ENCODE measurements at places on chromosomes 11 and 22.

GRCh38 chr11:116379185-116379828 lies 393.5 kb downstream of the BUD13 start:
- no peak for DNase-seq

GRCh38 chr11:12864316-12865156 lies 144.6 kb upstream of the RASSF10 start:
- DNase-seq: peak; percentile 76

- no peak for DNase-seq
These were observed 21.8 kb downstream of the PRR5 start for GRCh38 chr22:44723801-44724200.

- no peak for DNase-seq
These were observed 10.7 kb downstream of the TTLL1 start for GRCh38 chr22:43078522-43078921.

DNA sequence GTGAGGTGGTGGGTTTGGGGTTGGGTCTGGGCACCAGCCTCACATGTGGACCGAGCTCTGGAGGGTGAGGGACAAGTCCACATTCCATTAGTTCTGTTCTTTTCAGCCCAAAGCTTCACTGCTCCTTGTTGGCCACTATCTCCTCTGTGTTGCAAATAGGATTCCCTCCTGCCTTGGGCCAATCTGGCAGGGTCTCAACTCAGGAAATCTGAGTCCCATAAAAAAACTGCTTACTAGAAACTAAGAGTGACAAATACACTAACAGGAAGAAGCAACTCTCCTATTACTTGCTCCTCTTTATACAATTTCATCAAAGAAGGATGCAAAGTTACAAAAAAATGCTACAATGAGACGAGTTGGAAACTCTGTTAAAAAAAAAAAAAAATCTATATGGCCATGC lies 66.2 kb upstream of the CSNK1E start:
- no peak for DNase-seq

GRCh38 chr11:6588018-6588417 lies 15.4 kb downstream of the RRP8 start:
- DNase-seq: no peak

DNA sequence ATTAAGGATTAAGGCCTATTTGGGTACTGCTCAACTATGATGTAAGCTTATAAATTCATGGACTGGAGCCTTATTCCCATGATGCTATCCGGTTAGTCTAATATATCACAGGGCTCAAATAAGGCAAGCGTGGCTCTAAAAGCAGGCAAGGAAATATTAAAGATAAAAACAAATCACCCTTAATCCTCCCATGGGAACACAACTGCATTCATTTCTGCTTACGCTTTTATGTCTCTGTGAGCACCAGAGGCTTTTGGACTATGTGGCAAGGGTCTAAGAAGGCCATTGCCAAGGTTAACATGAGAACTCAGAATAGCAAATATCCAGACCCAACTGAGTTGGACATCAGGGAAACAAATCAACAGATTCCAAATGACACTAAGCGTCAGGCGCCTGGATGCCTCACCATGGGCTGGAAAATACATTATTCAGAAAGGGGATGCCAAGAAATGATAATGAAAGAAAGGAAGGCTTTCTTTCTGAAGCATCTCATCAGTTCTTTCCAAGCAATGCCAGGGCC lies 138.1 kb downstream of the SLC1A2 start:
- DNase-seq: no peak

DNA sequence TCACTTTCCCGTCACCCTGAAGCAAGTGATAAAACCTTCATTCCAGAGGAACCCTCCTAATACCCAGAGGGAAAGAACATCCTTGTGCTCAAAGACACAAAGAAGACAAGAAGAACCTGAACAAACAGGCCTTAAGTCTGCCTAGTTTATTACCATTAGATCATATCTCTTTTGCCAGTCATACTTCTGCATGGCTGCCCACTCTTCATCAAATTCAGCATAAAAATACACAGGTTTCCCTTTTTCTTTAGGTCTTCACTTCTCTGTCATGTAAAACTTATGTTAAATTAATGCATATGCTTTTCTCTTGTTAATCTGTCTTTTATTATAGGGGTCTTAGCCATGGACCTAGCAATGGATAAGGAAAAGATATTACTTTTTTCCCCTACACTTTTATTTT lies 459.7 kb downstream of the DLG2 start:
- no peak for DNase-seq

DNA sequence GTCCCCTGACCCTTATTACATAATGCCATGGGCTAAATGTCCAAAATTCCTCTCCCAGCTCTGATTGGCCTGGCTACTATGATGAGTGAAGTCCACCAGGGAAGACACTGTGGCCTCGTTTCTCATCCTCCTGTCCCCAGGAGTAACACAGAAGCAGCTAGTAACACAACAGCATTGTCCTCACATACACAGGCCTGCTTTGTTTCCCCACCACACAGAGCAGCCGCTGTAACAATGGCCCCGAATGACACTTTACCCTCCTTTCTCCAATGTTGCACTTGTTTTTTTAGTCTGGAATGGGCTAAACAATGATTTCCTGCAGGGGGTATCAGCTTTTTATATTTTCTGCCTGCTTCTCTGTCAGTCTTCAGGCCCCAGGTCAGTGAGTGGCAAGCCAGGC lies at the start of gene PRR5L:
TSS of gene PRR5L (plus strand) at position 363 of the 400 bp plus-strand sequence. CDS start 104,834 bp downstream, outside the sequence.
- no peak for DNase-seq

- DNase-seq: no peak
These were observed 34.5 kb upstream of the ANO3 start for GRCh38 chr11:26297189-26297975.

- DNase-seq: no peak
These were observed 10.4 kb upstream of the ZNF74 start for GRCh38 chr22:20383538-20383937.

DNA sequence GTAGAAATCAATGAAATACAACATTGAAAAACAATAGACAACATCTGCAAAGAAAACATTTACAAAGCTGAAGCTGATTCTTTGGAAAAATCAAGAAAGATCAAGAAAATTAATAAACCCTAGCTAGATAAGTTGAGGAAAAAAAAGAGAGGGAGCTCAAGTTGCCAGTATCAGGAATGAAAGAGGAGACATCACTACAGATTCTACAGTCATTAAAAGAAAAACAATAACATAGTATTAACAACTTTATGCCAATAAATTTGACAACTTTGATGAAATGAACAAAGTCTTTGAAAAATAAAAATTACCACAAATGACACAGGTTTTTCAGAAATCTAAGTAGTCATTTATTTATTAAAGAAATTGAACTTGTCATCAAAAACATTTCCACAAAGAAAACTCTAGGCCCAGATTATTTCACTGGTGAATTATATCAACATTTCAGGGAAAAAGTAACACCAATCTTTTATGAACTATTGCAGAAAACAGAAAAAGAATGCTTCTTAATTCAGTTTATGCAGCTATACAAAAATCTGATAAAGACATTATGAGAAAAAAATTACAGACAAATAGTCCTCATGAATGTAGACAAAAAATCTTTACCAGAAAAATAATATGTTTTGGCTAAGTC lies 39.2 kb downstream of the POU2AF1 start:
- DNase-seq: no peak

GRCh38 chr11:33926671-33927552 lies 35.0 kb upstream of the LMO2 start:
- no peak for DNase-seq

GRCh38 chr11:16377746-16378145 lies 21.4 kb upstream of the SOX6 start:
- DNase-seq: no peak

GRCh38 chr22:21990445-21991303 lies 8.1 kb upstream of the TOP3B start:
- no peak for DNase-seq

GRCh38 chr11:9550191-9550628 lies 23.3 kb upstream of the WEE1 start:
- DNase-seq: no peak

DNA sequence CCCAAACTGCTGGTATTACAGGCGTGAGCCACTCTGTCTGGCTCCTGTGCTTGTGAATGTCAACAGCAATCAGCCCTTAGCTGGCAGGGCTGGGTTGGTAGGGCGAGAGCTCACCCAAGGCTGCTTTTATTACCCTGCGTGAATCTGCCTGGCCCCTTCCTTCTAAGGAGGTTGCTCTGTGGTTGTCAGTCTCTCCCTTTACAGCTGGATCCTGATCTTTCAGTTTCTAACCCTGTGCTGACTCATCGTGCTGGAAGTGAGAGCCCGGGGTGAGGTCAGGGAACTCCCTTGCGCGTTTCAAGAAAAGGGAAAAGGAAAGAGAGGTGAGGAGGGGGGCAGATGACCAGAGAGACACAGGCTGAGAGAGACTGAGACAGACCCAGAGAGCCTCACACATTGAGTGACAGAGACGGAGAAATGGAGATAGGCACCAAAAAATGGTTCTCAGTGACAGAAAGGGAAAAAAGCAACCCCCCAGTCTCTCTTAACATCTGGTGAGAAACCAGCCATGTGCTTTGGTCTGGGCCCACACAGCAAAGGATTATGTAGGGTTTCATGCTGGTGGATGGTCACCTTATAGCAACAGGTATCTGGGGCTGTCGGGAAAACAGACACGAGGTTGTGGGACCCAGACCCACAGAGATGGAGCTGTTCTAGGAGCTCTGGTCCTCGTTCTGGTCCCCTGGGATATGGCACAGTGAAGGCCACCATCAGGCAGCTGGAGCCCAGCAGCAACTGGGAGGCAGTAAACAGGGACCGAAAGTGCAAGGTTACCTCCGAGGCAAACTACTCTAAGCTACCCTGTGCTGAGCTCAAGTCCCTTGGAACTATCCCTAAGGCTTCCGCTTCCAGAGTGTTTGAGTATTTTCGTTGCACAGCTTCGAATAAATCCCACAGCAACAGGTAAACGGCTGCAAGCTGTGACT lies 2.5 kb downstream of the TCN2 start:
- peak; percentile 77 for DNase-seq

- no peak for DNase-seq
These were observed 15.5 kb upstream of the SHANK2 start for GRCh38 chr11:71267807-71268421.

DNA sequence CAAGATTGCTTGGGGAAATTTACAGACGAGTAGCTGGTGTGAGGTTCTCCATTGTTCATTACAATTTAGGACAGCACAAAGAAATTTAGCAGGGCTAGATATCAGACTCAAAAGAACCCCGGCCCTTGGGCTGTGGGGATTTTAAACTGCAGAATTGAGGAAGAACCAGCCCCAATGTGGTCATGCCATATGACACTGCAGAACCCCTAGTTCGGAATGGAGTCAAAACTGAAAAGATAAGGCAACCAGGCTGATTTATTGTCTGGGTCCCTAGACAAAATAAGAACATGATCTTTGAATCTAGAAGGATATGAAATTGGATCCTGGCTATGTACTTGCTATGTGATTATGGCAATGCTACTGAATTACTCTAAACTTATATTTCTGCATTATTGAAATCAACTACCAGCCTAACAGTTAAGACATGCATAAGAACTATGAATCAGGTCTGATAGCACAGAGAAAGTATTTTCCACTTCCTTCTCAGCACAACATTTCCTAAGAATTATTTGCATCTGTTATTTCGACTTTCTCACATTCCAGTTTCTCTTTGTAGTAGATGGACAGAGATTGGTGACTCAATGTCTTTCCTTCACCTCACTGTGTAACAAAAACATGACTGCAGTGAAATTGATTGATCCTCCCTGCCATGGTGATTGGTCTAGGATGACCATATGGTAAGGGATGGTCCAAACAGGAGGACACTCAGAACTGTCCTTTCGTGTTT lies 13.2 kb downstream of the MMP3 start:
- DNase-seq: no peak

DNA sequence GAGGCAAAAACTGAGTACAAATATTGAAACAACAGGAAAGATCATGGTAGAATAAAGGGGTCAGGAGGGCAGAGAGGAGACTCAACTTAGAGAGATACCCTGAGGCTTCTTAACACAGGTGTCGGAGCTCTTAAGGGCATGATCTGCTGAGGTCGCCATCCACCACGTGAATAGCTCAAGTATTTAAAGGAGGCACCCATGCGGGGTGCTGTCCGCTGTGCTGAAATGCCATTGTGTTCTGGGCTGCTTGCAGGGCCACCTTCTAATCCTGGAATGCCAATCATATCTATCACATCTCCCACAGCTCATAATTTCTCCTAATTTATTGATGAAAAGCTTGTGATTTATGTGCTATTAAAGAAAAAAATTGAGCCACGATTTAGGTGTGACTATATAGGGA lies 90.2 kb downstream of the SEZ6L start:
- DNase-seq: peak; percentile 15

DNA sequence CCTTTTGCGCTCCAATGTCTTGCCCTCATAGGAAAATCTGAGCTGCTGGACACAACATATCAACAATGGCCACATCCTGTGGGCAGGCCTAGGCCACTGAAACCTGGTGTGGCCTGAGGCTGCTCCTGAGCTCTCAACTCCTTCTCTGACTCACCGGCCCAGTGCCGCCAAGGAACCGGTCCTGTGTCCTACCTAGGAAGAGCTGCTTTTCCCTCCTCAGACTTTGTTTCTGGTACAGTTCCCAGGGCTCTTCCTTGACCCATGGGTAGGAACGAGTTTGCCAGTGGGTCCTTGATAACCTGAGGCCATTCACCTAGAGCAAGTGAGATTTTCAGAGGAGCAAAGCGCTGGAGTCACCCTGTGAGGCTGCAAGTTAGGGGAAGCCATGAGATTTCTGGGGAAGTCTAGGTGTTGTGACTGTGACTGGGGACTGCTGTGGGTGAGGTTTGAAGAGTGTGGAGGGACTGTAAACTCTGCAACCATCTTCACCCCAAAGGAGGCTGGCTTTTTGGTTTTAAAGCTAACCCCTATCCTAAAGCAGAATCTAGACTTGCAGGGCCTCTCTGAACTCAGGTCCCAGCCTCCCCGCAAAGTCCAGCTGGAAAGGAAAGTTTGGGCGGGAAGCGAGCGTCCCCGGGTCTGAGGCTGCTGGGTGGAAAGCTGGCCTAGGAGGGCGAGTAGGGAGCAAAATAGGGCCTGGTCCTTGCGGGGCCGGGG lies 12.0 kb upstream of the PAX6 start:
- DNase-seq: no peak

- no peak for DNase-seq
These were observed 5.4 kb downstream of the PCF11 start for GRCh38 chr11:83162377-83162776.

DNA sequence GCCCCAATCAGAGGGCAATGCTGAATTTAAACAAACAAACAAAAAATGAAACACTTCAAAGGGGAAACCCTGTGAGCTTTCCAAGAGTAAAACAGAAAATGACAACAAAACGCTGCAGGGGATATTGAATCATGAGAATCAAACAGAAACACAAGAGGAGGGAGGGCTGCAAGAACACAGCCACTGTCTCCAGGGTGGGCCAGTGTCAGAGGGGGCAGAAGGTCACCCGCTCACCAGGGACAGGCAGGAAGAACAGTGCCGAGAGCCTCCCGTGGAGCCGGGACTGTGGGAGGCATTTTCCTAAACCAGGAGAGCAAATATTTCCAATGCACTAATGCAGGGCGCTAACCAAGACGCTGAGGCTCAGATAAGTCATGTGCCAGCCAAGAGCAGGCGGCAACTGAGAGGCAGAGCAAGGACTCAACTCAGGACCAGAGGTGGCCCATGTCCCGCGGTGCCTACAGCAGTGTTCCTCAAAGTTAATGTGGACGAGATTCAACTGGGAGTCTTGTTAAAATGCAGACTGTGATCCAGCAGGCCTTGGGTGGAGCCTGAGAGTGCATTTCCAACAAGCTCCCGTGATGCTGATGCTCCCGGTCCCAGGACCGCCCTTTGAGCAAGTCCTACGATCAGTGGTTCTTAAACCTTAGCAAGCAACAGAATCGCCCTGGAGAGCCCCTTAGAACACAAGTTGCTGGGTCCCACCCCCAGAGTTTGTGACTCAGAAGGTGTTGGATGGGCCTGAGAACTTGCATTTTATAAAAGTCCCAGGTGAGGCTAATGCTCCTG lies 197.2 kb downstream of the TENM4 start:
- DNase-seq: peak; percentile 64

- peak; percentile 61 for DNase-seq
These were observed 4.6 kb downstream of the PHOX2A start for GRCh38 chr11:72239313-72239848.

Data from SJSA1 (cell line).